Effector memory CD4-positive, alpha-beta T cell (primary cell): ENCODE measurements at places on chromosomes 2 and 18.

DNA sequence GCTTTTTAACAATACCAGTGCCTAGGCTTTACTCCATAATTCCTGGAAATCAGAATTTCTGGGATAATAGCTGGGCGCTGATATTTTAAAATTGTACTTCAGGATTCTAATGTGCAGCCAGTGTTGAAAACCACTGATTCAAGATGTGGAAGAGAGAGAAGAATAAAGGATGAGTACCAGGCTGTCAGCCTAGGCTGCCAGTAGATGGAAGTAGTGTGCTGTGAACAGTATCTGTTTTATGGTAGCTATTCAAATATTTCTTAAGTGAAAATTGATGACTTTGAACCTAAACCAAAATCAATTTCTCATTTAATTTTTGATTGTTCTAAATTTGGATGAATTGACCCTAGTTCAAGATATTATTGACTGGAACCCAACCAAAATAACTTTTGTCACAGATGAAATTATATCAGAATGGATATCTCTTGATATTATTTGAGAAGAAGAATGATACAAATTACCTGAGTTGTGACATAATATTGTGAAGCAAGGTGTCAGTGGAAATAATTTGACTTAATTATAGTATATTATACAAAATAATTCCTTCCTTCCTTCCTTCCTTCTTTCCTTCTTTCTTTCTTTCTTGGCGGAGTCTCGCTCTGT is 88.0 kb downstream of the COMMD1 start:
- DNase-seq = no peak

DNA sequence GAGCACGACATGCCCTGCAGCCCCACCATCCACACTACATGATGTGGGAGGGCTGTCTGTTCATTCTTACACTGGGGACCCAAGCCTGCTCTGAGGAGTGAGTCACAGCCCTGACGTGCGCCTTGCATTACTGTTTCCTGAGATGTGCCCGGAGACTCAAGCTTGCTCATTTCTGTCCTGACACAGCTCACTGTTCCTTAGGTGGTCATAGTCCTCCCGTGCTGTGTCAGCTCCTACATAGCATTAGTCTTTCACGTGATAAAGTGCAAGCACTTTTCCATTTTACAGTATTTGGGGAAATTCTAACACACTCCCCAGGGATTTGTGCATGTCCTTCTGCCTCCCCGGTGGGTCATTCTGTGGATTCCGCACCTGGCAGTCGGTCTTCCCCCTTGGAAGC is 46.2 kb upstream of the TRIM43B start:
- no peak for DNase-seq

GRCh38 chr18:11392980-11393885 is 216.2 kb upstream of the SLC35G4 start:
- DNase-seq = no peak

GRCh38 chr2:35822716-35823115 is 532.9 kb upstream of the CRIM1 start:
- DNase-seq = no peak

DNA sequence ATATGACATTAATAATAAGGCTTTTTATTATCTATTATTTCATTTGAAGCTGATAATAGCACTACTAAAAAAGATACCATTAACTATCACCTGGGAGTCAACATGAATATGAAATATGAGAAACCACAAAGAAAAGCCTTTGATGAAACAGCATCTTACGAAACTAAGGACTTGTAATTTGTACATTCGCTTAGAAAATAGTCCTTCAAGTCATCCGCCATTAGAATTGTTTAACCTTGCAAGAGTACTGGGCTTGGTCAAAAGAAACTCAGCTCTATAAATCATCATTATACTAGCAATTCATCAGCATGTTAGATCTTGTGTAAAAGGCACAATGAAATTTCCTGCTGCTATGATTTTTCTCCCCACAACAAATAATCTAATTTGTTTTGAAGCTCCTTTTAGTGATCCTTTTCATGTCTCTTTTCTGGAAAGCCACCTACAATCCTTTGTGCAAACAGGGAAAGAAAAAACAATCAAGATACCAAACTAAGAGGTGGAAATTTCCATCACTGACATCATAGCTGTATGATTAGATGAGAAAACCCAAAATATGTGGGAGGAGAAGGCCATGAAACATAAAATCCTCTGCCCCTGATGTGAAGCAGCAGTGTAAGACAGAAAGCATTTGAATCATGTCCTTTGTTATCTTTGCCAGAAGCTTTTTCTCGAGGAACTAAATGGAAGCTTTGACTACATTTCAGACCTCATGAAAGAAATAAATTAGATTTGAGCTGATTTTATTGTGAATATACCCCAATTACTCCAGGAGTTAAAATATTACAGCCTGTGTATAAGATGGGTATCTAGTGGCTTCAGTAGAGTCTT is 31.2 kb downstream of the SCN9A start:
- DNase-seq = no peak

DNA sequence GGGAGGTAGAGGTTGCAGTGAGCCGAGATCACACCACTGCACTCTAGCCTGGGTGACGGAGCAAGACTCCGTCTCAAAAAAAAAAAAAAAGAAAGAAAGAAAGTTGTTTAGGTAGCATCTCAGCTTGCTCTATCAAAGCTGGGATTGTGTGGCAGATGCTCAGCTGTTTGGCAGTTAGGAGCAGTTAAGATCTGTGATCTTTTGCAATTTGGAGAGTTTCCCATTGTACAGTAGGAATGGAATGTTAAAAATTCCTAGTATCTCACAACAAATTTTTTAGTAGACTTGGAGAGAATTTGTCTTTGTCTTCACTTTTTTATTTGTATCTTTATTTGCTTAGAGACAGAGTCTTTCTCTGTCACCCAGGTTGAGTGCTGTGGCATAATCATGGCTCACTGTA is 122.9 kb upstream of the UNC80 start:
- no peak for DNase-seq

- DNase-seq = peak; percentile 37
These were observed 1.7 kb downstream of the TMSB10 start for GRCh38 chr2:84906900-84907714.

DNA sequence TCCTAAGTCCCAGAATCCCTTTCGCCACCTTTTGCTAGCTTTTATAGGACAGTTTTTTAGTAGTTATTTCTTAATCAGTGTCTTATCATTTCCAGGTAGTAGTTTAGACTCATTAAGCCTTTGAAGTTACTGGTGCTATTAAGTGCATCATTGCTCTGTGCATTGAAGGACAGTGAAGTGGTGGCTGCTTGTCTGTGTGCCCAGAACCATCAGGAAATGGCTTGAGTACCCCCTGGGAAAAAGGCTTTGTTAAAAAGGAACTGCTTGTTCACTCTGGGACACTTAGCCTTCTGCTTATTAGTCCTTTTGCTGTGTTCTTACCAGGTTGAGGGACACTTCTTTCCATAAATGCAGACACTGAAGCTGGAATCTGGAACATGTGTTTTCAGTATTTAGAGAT is 30.0 kb downstream of the DTNA start:
- no peak for DNase-seq

DNA sequence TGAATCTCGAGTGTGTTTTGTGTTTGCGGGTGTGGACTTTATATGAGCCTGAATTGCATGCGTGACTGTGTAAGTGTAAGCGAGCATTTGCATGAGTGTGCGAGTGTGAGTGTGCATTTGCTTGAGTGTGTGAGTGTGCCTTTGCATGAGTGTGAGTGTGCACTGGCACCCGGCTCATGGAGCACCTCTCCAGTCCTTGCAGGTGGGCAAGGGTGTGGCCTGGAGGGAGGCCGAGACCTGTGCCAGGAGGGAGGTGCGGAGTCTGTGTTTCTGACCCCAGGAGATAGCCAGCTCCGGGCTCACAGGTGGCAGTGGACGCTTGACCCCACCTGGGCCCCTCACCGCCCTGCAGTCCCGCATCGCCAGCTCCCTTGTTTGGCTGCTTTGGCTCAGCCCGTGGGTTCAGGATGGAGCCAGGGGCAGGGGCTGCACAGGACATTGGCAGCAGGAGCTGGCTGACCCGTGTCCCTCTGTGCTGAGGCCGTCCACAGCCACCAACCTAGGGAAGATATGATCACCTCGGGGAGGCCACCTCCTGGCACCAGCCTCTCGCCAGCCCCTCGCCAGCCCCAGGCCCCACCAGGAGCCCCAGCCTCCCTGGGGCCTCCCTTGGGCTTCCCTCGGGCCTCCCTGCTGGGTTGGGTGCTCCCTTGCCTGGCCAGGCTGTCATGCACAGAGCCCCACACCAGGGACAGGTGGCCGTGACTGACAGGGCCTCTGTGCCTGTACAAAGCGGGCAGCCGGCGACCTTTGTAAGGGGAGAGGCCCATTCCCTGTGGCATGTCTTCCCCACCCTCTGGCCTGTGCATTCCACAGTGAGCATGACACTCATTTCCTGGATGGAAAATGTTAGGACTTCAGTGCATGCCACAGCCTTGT is 81.6 kb downstream of the PTGR3 start:
- DNase-seq = no peak

DNA sequence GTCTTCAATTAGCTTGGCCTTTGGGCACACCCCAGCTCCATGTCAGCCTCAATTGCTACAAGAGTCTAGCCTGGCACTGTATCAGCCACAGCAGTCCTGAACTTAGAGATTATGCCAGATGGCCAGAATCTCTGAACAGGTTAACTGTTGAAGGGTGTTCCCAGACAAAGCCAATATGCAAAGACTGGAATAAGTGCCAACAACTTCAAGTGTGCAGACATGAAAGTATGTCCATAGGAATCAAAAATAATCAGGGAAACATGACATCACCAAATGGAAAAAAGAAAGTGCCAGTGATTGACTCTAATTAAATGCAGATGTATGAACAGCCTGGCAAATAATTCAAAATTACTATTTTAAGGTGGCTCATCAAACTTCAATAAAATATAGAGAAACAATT is 98.5 kb upstream of the DOCK10 start:
- DNase-seq = no peak

DNA sequence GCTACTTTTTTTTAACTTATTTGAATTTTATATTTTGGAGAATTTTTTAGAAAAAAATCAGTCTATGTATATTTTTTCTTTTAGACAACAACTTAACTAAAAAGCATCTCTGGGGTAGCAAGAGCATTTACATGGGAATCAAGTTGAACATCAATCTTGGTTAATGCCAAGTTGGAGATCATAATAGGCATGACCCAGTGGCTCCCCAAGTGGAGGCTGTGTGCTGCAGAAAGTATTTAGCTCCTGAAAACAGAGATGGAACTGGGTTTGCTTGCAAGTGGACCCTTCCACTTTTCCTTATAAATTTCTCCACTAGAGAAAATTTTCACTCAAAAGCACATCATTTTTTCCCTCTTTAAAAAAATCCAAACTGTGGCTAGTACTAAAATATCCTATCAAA is 23.9 kb upstream of the CAVIN2 start:
- DNase-seq = no peak

DNA sequence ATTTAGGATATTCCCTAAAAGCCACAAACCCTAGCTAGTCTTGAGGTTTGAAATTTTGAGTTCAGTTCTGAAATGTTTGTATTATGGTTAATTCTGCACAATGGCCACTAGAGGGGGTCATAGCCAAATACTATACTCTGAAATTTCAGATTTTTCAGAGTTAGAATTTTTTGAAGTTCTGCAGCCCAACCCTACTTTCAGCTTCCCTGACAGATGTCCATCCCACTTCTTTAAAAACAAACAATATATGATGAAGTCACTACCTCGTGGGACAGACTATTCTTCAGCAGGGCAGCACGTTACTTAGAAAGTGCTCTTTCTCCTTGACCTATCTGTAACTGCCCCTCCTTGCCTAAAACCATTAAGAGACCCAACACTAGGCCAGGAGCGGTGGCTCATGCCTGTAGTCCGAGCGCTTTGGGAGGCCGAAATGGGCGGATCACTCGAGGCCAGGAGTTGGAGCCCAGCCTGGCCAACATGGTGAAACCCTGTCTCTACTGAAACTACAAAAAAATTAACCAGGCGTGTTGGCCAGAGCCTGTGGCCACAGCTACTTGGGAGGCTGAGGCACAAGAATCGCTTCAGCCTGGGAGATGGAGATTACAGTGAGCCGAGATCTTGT is 48.2 kb upstream of the PAPOLG start:
- DNase-seq = no peak

GRCh38 chr2:236444187-236444586 is 125.4 kb upstream of the ACKR3 start:
- DNase-seq = no peak

GRCh38 chr18:490024-490366 is 10.5 kb downstream of the COLEC12 start:
- no peak for DNase-seq

DNA sequence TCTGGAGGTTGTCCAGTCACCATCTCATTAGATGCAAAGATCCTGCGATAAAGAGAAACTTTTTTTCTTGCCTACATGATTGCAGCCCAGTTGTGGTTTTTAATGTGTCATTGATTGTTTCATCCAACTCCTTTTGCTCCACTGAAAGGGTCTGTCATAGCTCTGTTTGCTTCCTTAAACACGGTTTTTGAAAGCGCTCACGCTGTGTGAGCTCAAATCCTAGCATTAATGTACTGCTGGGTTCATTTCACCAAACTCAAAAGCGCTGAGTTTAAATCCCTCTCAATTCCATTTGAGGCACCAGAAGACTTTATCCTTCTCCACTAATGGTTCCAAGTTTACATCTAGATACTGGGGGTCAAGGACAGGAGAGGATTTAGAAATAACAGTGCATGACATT is 53.6 kb downstream of the CDK15 start:
- no peak for DNase-seq

GRCh38 chr2:73914667-73915066 is 12.0 kb upstream of the DGUOK start:
- no peak for DNase-seq

GRCh38 chr18:56458770-56459712 is 179.4 kb downstream of the TXNL1 start:
- DNase-seq = no peak

DNA sequence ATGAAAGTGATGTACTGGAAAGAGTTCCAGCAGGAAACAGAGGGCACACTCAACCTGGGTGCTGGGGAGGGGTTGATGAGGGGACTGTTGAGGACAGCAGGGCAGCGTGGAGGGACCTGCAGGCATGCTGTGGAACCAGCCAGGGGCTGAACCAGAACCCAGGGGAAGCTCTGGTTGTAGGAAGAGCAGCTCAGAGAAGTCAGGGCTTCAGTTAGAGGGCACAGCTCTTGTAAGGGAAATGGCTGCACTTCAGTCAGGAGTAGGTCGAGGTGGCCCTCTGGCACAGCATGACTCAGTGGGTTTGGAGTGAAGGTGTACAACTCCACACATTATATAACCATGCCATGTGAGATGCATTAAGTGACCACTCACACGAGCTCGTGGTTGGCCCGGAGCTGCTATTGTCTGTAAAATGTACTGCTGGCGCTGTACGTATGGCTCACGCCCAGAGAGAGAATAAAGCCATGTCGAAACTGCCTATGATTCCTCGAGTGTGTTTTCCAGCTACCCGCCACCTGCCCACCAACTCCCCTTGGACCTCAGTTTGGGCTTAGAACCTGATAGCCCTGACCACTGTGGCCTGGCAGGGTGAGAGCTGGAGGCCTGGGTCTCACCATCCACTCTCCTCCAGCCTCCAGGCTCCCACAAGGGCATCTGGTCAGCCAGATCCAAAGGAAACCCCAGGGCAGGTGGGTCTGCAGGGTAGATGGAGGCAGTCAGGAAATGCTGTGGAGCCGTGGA is 136.5 kb upstream of the HS6ST1 start:
- DNase-seq = no peak

DNA sequence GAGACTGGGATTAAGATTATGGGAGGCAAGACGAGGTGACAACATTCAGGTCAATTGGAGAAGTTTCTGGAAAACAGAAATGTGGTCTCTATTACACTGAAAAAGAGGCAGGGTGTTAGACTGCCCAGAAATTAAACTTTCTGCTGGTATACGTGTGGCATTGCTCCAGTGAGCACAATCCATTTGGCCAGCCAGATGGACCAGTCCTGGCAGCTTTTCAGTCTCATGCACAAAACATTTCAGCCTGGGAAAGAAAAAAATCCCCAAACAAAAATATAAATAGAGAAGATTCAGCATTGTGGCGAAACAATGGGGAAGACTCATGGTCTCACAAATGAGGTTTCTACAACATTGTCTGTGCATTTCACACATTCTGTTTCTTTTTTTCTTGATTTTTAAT is 113.9 kb downstream of the HNMT start:
- no peak for DNase-seq
